ENCODE measurements at places on chromosomes 6 and 20.

DNA sequence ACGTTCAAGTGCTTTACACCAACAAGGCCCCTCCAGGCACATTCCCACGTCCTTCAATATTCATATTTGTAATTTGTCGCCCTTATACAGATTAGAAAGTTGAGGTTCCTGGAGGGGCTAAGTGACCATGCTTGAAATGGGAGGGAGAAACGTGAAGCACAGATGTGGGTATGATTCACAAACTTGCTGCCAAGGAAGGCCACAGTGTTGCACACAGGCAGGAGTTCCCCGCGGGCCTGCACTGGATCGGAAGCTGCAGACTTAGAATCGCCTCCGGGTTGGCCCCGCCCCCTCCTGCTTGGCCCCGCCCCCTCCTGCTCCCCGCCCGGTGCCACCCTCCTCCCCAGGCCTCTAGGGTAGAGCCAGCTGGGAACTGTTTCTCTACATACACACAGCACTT is 58.2 kb upstream of the QKI start:
- no peak for DNase-seq

GRCh38 chr20:35167787-35168186 is 4.1 kb upstream of the PROCR start:
- DNase-seq, result no peak

DNA sequence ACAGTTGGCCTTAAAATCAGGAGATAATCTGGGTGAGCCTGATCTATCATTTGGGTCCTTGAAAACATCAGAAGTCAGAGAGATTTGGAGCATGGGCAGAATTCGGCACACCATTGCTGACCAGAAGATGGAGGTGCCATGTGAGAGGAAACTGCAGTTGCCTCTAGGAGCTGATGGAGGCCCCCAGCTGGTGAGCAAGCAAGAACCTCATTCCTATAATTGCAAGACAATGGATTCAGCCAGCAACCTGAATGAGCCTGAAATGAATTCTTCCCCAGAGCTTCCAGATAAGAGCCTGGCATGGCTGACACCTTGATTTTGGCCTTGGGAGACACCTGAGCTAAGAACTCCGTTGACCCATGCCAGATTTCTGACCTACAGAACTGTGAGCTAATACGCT is 76.3 kb upstream of the FYN start:
- DNase-seq, result no peak

DNA sequence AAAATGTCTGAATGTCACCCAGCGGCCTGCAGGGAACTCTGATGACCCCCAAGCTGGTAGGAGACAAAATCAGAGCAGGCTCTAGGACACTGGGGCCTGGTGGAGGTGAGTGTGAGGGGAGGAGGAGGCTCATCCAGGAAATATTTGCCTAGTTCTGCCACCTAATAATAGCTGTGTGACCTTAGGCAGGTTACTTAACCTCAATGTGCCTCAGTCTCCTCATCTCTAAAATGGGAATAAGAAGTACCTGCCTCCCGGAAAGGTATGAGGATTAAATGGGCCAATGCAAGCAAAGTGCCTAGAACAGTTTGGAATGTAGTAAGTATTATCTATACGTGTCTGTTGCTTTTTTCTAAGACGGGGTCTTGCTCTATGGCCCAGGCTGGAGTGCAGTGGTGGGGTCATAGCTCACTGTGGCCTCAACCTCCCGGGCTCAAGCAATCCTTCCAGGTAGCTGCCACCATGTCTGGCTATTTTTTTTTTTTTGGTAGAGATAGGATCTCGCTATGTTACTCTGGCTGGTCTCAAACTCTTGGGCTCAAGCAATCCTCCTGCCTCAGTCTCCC is 60.4 kb downstream of the RAB44 start:
- DNase-seq, result no peak

DNA sequence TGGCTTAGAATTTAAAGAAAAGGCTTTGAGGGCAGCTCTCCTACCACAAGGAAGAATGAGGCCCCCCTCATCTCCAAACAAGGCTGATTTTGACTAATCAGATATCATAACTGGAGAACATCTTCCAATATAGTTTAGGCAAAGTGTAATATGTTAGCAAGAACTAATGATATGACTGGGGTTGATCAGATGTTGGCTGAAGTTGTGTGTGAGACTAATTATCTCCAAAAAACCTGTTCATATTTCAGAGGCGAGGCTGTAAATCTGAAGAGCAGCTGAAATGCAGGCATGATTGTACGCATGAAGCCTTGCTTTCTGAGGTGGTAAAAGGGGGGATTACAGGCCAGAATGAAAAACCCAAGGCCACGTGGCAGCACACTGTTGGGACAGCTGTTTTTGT is 16.0 kb upstream of the ZNF831 start:
- DNase-seq, result no peak

GRCh38 chr6:106685833-106686232 is 56.5 kb downstream of the QRSL1 start:
- DNase-seq, result no peak

DNA sequence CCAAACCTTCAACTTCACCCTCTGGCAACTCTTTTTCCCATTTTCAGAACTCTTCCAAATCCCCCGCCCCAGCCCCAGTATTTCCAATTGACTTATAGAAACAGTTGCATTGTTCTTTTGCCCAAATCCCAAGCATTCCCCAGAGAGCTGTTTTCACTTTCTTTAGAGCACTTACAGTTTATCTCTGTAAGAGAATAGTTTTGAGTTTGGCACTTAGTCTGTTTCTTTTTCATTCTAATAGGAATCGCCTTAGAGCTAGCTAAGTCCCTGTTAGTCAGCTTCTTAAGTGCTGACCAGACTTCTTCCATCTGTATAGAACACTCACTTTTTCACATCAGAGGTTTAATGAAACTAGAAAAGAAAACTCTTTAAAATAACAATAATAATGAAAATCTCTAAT is 374.2 kb upstream of the FLRT3 start:
- DNase-seq, result no peak

DNA sequence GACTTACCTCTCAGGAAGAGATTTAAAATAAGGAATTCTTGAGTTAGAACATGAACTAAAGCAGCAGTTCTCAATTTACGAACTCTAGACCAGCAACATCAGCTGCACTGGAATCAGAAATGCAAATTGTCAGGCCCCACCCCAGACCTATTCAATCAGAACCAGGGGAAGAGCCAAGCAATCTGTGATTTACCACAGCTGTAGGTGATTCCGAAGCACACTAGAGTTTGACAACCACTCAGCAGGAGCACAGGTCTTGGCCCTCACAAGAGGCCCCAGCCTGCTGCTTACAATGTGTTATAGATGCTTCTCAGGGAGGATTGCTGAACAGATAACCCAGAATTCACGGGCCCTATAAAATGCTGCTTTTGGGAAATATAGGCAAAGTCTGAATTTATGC is 279.2 kb downstream of the PTPRK start:
- no peak for DNase-seq

- no peak for DNase-seq
These were observed 84.9 kb upstream of the LRFN2 start for GRCh38 chr6:40672087-40672486.

- no peak for DNase-seq
These were observed 771 bp upstream of the PPP1R3G start for GRCh38 chr6:5084360-5084780.

GRCh38 chr6:161429921-161430490 is 156.1 kb upstream of the AGPAT4 start:
- DNase-seq, result no peak

- peak; percentile 22 for DNase-seq
These were observed 171.2 kb upstream of the SUPT3H start for GRCh38 chr6:45548657-45549515.

- DNase-seq, result no peak
These were observed 264.6 kb downstream of the QKI start for GRCh38 chr6:163679012-163679660.

DNA sequence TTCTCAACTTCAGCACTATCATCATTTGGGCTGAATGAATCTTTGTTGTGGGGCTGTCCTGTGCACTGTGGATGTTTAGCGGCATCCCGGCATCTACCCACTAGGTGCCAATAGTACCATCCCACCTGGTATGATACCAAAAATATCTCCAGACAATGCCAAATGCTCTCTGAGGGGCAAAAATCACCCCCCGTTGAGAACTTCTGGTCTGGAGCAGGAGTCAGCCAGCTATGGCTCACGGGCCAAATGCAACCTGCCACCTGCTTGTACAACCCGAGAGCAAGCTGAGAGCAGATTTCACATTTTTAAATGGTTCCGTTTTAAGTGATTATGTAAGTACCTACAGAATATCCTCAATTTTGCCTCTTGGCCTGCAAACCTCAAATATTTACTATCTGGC is 26.8 kb downstream of the KCNB1 start:
- DNase-seq, result no peak

DNA sequence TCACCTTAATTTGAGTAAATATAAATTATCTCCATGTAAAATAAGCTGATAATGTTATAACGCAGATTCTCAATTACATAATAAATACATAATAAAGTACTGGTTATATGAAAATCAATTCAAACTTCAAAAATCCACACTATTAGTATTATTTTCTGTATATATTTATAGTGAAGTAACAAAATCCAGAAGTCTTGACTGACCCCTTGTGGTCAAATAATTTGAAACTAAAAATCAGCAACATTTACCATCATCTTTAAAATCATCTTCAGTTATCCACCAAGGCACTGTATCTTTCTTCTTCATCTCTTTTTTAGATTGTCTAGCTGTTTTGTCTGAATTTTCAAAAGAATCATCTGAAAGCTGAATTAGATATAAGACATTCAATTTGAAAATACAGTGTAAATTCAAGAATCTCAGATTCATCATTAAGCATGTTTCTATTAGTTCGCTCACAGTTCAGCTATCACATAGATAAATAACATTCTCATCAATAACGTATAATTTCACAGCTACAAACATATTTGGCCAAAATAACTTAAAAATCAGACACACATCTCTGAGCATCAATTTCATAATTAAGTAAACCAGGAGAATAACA is 6.5 kb downstream of the CEP162 start:
- DNase-seq, result peak; percentile 4

DNA sequence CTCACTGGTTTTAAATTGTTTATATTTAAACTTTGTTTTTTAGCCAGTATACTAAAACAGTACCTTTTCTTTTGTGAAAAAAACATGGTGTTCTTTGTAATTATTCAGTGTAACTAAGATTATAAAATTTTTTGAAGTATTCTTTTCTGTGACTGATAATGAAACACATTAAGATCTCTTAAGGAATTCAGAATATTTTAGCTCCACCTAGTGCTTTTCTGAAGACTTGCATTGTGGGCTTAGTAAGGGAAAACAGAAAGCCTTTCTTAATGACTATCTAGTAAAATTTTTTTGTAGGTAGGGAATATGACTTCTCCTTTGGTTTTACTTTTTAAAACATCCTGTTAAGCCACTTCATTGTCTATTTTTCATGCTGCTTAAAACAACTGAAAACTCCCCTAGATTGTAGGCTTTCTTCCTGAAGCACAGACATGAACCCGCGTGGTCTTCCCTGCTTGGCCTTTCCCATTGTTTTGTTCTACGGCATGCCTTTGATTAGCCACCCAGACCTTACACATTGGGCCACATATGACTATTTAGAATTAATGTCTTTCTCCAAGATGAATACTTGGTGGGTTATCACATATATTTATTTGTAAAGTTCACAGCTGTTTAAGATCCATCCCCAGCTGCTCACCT is 72.1 kb downstream of the AFDN start:
- peak; percentile 33 for DNase-seq

DNA sequence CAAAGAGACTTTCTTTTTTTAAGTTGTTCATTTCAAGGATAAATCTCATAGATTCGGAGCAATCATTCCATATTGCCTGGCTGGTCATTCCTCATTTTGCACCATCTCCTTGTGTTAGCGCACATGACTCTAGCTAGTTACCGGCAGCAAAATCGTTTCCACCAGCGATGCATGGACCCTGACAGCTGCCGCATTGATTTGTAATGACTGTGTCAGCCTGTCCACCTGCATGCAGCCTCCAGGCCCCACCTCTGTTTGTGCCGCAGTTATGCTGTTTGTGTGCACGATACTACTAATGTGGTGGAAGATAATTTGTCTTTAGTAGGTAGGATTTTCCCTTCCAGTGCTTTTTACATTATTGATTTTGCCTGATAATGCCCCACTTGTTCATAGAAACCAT is 164.0 kb downstream of the TBC1D7 start:
- DNase-seq, result no peak

DNA sequence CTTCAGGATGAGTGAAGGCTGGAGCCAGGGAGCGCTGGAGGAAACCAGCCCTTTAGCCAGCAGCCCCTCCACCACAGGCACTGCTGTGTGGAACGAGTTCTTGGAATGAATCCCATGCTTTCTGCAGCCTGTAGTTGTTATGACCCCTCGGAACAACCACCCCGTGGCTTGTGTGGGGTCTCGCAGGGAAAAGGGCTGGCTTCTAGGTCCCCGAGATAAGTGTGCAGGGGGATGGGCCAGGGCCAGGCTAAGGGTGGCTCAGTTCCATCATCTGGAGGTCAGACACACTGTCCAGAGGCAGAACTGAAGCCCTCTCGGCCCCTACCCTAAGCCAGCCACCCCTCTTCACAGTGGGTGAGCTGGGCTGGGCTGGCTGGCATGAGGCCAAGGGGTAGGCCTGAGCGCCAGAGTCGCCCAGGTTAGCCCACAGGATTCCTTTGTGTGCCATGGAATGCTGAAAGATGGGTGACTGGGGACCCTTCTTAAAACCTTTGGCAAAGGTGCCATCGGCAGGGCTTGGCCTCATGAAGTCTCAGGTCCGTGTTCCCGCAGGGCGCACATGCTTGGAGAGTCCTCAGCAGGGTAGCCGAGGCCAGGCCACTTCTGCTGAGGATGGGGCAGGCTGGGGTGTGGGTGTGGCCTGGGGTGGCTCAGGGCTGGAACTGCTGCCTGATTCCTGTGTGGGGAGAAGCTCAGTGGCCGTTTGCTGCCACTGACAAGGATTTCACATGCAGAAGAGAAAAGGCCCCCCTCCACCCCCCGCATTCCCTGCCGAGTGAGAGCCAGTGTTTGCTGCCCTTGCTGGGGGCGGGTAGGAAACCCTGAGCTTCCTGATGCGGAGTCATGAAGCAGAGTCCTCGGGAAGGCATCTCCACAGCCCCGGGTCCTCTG is 24.6 kb downstream of the SPATA2 start:
- no peak for DNase-seq

GRCh38 chr20:63693733-63694583 is 2.5 kb upstream of the TNFRSF6B start:
- no peak for DNase-seq

DNA sequence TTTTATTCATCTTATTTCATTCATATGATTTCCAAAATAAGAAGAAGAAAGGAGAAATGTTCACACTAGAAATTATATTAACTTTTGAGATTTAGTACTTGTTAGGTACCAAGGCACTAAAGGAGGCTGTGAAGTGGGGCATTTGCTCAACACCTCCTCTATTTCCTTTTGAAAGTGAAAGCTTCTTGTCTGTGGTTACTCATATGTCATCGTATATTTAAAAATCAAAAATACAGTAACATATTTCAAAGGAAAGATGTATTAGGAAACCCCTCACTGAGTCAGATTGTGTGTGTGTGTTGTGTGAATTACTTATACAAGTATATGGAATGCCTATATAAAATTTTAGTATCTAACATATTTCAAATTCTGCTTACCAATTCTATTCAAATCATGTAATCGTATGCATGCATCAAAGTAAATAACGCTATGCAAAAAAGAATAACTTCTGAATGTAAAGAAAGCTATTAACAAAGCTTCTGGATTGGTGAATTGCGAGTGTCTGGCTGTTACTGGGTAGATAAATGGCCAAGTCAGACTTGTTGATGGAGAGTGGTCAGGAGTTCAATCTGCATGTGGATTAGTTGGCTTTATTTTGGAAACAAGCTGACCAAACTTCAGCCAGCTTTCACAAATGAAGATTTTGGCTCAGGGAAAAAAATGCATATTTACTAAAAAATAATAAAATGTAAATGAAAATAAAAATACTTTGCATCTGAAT is 70.9 kb downstream of the PACRG start:
- DNase-seq, result no peak
